Activated gamma-delta T cell treated with Interleukin-2 at 50 U/mL for 16 hours (primary cell): ENCODE measurements at places on chromosomes 3 and 15.

DNA sequence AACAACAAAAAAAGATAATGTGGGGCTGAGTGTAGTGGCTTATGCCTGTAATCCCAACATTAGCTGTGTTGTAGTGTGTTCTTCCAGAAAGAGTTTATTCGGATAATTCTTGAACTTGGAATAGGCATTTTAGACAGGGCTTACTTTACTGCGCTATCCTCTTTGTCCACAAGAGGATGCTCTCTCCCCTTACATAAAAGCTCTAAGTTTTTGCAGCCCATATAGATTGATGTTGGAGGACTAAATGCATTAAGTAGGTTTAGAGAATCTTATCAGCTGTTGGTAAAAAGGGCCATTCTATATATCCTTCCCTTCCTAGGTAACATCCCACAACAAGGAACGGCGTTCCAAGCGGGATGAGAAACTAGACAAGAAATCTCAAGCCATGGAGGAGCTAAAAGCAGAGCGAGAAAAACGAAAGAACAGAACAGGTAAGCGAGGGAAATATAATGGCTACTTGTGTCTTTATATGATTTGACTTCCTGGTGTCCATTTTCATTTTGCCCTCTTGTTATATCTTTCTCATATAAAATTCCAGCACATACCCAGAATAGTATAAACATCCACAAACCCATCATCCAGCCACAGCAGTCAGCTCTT lies 27.8 kb upstream of the ITPKA start:
- no peak for DNase-seq

- no peak for DNase-seq
Measured at GRCh38 chr15:55522742-55523450, 14.9 kb upstream of the DNAAF4 start.

- no peak for DNase-seq
Measured at GRCh38 chr15:74552773-74553441, 11.9 kb downstream of the ARID3B start.

- DNase-seq = no peak
Measured at GRCh38 chr3:14360123-14360881, 42.1 kb upstream of the SLC6A6 start.

DNA sequence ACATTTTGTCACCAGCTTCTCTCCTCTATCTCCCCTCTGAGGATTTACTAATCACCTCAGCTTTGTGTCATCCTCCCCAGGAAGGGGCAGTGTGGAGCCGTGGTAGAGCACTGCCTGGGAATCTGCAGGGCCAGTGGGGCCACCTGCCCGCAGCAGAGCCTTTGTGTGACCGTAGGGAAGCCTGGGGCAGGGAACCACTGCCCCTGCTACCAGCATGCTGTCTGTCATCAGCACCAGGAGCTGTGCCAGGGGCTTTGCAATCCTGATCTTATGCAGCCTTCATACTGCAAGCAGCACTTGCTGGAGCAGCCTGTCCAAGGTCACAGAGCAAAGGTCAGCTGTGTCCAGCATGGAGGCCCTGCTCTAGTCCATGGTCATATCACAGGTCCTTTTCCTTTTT lies 170.2 kb upstream of the IL12A start:
- no peak for DNase-seq

GRCh38 chr3:107061466-107061865 lies 315.8 kb upstream of the CCDC54 start:
- no peak for DNase-seq

DNA sequence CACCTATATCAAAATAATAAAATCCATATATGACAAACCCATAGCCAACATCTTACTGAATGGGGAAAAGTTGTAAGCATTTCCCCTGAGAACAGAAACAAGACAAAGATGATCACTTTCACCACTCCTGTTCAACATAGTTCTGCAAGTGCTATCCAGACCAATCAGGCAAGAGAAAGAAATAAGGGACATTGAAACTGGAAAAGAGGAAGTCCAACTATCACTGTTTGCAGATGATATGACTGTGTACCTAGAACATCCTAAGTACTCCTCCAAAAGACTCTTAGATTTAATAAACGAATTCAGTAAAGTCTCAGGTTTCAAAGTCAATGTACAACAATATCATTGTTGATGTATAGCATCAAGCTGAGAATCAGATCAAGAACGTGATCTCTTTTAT lies 35.6 kb upstream of the FGF7 start:
- no peak for DNase-seq

- peak; percentile 100 for DNase-seq
Measured at GRCh38 chr3:101676765-101677435, at the start of gene ZBTB11. TSS of gene ZBTB11 (minus strand) at chr3:101677132. CDS start at chr3:101676914, 218 bp downstream.

GRCh38 chr3:54963641-54964040 lies 35.8 kb upstream of the LRTM1 start:
- no peak for DNase-seq
